ENCODE measurements at places on chromosomes 16 and 17.

DNA sequence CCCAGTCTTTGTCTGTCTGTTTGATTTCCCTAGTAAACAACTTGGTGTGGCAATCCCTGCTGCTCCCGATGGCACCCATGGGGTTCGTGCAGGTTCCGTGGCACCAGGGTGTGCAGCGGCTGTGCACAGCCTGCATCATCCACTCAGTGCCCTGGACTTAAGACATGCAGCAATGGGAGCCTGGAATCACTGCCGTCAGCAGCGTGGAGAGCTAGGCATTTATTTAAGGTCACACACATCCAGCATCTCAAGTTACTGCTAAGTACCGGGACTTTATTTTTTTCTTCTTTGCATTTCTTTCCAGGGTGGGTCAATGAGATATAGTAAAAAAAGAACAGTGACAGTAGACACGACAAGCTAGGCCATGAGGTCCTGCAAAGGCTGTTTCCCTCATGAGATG, 2.8 kb downstream of the DHRS7C start:
- no peak for DNase-seq

DNA sequence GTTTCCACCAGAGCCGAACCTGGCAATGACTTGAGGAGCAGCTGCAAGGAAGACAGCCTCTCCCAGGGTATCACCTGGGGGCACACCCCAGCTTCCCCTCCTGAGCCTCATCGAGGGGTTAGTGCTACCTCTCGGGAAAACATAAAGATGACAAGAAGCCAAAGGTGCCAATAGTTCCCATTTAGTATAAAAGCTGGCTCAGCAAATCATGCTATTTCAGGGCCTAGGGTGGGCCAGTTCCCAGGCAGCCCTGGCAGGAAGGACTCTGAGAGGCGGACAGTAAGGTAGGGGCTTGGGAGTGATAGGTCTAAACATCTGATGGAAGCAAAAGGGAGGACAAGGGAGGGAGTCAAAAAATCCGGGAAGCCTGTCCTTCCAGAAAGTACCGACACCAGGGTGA, 46.2 kb downstream of the SOST start:
- DNase-seq: no peak

DNA sequence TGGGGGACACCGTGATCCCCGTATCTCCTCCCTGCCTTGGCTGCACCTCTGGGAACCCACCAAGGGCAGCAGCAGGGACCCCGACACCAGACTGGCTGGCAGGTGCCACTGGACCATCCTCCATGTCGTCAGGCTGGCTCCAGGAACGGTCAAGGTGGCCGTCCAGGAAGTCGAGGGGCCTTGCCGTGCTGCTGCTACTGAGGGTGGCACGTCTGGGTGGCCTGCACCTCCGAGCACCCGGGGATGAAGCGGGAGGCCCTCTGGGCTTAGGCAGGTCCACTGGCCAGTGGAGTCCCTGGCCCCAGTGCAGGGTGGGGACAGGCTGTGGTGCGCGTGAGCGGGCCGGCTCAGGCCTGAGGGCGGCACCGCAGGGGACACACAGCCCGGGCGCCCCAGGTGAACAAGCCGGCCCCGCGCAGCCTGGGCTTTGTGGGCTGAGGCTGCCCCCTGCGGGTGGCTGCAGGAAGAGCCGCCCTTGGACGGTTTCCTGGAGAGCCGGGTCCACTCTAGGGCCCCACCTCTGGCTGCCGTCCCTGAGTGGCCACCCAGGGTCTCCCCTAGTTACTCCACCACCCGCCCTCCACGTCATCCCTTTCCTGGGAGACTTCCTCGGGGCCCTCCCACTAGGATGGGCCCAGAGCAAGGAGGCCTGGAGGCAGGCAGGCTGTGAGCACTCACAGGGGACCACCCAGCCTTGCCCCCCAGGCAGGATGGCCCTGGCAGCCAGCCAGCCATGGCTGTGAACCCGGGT, 42.8 kb upstream of the ZC3H18 start:
- peak; percentile 43 for DNase-seq

DNA sequence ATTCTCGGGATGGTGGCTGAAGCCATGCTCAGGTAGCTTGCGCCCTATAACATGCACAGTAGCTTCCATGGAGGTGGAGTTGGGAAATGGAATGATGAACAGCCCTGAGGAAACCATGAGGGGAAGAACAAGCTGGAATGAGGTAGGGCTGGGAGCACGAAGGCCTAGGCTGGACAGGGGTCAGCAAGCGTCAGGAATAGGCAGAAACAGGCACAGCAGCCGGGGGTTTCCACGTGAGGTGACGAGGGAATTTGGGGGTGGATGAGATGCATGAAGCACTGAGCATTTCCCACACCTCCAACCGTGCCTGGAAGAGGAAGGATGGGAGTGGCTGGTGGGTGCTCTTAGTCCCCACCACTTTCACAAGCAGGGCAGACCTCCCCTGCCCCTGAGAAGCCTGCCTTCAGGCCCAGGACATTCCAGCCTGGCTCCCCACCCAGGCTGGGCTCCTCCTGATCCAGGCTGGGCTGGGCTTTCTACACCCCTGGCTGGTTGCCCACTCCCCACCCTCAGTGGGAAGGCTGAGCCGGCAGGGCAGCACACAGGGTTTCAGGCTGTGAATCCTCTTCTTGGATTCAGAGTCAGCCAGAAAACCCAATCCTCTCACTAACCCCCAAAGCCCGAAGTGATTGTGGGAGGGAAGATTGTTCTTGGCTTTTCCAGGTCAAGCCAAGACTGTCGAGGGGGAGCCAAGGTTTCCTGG, 21.9 kb downstream of the PLEKHG4 start:
- no peak for DNase-seq

DNA sequence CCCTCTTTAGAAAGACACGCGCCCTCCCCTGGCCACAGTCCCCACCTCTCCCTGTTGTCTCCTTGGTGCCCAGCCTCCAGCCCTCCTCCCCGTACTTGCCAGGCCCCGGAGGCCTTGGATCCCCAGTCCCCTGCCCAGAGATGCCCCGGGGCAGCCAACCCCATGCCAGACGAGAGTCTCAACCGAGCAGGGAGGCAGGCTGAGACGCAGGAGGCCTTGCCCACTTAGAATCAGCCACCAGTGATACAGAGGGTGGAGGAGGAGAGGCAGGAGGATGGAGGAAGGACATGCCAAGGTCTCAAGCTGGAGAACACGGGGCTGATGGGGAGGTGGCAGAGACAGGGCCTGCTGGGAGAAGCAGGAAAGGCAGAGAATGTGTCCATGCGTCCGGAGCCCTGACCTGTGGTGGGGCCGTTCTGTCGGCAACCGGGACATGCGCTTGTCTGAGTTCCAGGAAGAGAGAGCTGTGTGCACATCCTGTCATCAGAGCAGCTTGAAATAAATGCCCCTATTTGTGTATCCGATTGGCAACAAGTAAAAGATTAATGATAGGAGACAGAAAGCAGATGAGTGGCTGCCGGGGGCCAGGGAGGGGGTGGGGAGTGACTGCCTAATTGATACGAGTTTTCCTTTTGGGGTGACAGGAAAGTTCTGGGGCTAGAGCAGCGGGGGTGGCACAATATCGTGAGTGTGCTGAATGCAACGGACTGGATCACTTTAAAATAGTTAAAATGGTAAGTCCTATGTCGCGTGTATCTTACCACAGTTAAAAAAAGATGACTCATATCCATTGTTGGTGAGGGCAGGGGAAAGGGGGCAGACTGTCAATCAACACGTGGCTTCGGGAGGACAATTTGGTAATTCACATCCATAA, 44.7 kb upstream of the MEAK7 start:
- DNase-seq: peak; percentile 43
